ENCODE measurements at places on chromosomes 2 and 18.

DNA sequence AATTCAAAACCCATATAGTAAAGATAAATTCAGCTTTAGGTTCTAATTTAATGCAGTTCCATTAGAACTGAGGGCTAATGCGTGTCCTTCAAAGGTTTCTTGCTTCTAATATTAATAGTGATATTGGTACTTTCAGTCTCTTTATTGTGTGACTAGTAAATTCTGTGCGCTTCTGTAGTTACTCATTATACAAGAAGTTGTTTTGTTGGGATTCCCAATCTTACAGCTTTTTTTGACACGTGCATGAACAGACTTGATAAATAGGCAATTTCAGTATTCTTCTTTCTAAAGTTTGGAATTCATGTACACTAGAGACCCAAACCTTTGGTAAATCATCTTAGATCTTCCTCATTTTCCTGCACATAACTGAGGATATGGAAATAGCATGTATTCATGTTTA lies 71.8 kb downstream of the HAUS1 start:
- DNase-seq = no peak

DNA sequence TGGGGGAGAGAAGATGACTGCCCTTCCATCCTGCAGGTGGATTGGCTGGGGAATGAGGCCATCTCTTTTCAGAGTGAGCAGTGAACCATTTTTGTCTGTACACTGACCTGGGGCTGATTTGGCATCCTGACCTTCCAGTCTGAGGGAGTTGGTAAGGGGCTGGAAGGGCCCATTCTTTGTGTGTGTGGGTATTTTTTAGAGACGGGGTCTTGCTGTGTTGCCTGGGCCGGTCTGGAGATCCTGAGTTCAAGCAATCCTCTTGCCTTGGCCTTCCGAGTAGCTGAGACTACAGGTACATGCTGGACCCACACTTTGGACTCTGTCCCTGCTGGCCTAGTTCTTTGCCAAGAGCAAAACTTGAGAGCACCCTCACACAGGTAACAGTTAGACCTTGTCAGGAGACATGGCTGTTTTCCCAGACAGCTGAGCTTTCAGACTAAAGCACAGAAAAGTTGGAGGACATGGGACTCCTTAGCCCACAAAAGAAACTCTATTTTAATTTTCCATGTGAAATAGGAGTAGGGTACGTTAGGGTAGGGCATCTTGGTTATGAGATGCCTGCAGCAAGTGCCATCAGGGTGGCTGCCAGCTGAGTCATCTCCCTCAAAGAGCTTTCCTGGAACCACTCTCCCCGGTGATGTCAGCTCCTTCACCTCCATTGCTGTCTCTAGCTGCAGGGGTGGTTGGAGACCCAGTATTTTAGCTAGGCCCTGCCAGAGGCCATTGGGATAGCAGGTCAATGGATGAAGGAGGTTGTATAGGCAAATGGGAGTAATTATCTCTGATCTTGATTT lies 60.7 kb downstream of the DGKD start:
- DNase-seq = no peak

- no peak for DNase-seq
Measured at GRCh38 chr2:20001361-20001863, 11.1 kb downstream of the MATN3 start.

DNA sequence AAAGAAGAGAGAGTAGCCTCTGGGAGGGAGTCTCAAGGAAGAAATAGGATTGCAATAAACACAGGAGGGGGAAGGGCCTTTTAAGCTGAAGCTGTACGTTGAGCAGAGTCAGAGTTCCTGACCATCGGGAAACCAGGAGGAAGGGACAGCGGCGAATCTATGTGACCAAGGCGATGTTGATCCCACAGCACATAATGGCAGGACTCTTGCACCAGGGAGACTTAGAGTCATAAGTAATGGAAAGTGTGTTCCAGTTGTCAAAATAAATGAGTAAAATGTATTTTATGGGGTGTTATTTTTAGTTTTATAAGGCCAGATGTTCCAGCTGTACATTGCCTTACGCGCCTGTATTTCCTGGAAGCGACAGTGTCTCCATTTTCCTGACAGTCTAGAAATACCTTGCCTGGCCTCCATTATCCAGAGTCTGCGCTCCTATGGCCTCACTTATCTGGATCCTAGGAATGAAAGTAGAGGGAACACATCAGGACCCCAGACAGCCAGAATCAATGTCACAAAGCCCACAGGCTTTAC lies 152.8 kb upstream of the COPS8 start:
- DNase-seq = no peak

GRCh38 chr2:65548576-65549256 lies 116.3 kb upstream of the SPRED2 start:
- no peak for DNase-seq

DNA sequence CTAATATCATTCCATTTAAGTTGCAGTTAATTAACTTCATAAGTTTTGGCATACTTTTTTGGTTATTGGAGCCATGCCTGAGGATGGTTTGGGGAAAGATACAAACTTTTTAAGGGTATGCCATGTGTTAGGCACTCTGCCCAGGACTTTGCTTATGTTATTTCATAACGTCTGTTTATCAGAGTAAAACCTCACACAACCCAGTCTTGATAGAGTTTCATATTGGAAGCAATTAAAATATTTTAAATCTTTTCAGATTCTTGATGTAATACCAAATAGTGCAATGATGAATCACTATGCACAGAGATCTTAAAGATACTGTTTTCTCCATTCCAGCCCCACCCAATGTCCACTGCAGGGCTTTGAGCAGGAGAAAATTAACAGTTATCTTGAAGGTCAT lies 529.1 kb upstream of the HNMT start:
- no peak for DNase-seq

GRCh38 chr2:231709981-231710798 lies 1.9 kb downstream of the PTMA start:
- DNase-seq = peak; percentile 53

GRCh38 chr2:40507432-40507831 lies 55.5 kb upstream of the SLC8A1 start:
- DNase-seq = no peak

GRCh38 chr18:9285604-9286003 lies 49.0 kb upstream of the TWSG1 start:
- no peak for DNase-seq

GRCh38 chr18:69401226-69401971 lies 711 bp downstream of the DOK6 start:
- DNase-seq = no peak

DNA sequence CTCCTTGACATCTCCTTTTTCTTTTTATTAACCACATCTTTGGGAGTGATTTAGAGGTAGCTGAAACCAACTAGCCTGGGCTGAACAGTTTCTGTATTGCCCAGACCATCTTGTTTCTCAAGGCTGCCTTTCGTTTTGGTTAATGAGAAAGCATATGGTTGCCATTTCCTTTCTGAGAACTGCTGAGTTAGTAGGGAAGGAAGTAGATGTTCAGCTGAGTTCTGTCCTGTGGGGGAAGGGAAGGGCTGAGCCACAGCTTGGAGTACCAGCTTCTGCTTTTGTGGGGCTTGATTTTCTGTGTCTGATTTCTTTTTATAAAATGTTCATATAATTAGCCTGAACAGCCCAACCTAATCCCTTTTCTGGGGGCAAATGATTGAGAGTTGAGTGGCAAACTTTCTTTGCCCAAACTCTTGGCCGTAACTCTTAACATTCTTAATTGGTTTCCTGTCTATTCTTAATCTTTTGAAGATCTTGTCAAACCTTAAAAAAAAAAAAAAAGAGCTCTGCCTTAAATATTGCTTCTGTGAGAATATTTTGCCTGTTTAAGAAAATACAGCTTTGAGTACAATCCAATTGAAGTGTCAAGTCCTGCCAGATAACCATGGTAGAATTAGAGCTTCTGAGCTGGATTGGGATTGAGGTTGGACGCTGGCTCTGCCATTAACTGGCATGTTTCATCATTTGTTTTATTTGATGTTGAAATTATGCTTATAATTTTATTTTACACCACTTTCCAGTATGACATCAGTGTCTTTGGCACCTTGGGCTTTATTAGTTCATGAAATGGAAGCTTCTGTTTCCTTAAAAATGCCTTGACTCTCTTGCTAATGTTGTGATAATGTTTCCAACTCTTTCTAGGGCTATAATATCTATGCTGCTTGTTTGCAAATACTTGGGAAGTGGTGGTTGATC lies 1.9 kb upstream of the NABP1 start:
- DNase-seq = peak; percentile 50

DNA sequence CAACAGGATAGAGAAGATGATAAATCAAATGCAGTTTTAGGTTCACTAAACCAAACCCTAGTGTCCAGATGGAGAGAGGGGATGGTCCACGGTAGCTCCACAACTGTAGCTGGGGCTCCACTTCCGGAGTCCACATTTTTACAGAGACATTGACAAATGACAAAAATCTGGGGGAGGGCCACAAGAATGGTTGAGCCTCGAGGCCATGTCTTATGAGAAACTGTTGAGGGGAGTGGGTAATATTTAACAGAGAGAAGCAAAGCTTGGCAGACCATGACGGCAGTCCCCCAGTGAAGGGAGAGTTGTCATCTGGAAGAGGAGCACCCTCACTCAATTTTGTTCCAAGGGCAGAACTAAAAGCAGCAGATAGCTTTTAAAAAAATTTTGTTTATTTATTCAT lies 17.6 kb upstream of the EPHA4 start:
- DNase-seq = no peak

- no peak for DNase-seq
Measured at GRCh38 chr2:233336541-233336940, 17.8 kb upstream of the DGKD start.

- DNase-seq = no peak
Measured at GRCh38 chr2:46157072-46157965, 139.9 kb upstream of the EPAS1 start.

DNA sequence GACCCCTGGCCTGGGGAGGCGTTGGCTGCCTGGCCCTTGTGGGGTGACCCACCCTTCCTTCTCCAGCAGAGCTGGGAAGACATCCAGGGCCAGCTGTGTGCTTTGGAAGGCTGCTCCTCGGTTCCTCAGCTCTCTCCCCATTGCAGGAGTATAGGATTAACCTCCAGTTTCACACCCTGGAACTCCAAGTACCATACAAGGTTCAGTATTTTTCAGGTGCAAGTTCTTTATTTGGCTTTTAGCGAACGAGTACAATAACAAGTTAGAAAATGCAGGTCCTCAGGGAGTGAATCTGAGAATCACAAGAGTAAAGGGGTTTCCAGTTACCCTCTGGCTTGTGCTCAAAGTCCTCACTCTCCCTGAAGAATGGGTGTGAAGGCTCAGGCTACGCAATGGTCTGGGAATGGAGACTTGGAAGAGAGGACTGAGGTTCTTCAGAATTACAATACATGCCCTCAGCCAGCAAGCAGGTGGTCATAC lies 101.2 kb downstream of the APOB start:
- no peak for DNase-seq

DNA sequence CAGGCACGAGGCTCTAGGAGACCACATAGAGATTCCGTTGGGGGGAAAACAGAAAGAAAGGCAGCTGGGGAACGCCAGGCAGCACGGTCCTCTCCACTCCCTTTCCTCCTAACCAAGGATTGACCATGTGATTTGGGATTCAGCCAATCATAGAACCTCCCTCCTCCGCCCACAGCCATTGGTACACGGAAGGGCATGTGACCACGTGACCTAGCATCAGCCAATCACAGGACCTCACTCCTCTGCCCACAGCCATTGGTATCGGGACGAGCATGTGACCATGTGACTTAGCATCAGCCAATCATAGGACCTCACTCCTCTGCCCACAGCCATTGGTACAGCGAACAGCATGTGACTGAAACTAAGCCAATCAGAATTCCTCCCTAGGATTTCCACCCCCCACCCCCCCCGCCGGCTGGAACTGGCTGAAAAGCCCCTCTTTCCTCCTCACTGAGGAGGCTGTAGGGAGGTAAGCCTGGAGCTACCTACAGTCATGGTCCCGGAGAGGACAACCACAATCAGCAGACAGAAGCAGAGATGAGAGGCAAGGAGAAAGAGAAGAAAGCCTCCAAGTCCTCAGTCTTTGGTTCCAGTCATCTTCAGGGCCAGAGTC lies 7.6 kb downstream of the SERPINE2 start:
- DNase-seq = no peak

GRCh38 chr2:189566046-189566445 lies 14.5 kb downstream of the SLC40A1 start:
- DNase-seq = no peak

- no peak for DNase-seq
Measured at GRCh38 chr2:4528246-4528645, 824.9 kb downstream of the DCDC2C start.

DNA sequence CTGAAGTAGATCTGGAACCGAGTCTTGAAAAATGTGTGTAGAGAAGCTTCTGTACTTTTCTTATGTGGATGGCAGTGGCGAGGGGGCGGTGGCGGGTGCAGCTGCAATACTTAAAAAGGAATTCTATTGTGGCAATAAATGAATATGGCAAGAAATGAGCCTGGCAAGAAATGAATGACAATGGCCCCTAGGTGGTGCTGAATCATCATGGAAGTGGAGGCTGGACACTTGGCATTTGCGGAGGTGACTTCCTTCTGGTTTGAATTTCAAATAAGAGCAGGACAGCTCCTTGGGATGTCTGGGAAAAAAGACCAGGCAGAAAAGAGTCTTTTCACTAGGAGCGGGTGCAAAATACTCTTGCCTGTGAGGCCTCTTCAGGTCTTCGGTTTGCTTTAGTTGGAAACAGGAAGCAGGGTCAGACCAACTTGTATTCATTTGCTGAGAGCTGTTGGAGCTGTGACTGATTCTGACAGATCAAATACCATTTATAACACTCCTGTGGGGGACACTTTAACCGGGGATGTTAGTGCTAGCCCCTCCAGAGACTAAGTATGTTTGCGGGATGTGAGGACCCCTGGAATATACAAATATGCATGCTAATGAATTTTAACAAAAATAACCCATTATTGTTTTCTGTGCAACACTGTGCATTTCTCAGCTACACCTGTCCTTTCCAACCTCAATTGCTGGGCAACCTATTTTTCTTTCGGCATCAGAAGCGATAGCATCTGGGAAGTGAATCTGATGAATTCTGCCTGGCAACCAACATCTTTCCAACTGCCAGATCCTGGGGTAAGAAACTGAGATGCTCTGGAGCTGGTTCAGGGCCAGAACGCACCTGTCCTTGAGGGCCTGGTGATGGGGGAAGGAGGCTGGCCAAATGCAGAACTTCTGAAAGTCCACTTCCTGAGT lies 35.4 kb downstream of the FASTKD2 start:
- no peak for DNase-seq

DNA sequence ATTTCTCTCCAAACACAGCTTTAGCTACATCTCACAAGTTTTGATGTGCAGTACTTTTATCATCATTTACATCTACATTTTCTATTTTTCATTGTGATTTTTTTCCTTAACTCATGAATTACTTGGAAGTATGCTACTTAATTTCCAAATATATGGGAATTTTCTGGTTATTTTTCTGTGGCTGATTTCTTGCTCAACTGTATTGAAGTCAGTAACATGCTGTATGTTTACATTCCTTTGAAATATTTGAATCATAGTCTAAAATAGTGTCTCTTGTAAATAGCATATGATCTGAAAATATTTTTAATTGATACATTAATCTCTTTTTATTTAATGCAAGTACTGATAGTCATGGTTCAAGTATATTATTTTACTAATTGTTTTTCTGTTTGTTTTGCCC lies 26.0 kb upstream of the GALNT5 start:
- no peak for DNase-seq

- no peak for DNase-seq
Measured at GRCh38 chr18:21117409-21118131, 6.0 kb upstream of the ROCK1 start.

All from stimulated activated CD8-positive, alpha-beta memory T cell treated with anti-CD3 and anti-CD28 coated beads, Interleukin-15, amount 100 ng/mL, for 4 hours (primary cell).